ENCODE measurements at places on chromosomes 7 and 10.

- DNase-seq: no peak
Observed at GRCh38 chr7:66748791-66749190, 8.3 kb downstream of the RABGEF1 start.

- DNase-seq: no peak
Observed at GRCh38 chr7:53993224-53993623, 549.0 kb upstream of the VSTM2A start.

DNA sequence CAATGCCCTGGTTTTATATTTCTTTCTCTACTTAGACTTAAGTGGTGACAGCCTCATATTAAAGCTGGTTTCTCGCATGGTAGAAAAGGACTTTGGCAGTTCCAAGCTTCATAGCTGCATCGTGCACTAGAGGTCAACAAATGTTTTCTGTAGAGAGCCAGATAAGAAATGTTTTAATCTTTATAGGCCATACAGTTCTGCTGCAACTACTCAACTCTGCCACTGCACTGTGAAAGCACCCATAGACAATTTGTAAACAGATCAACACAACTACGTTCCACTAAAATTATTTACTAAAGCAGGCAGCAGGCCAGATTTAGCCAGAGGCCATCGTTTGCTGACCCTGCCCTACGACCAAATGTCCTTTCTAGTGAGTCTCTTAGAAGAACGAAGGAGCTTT lies 36.7 kb downstream of the CSGALNACT2 start:
- no peak for DNase-seq

DNA sequence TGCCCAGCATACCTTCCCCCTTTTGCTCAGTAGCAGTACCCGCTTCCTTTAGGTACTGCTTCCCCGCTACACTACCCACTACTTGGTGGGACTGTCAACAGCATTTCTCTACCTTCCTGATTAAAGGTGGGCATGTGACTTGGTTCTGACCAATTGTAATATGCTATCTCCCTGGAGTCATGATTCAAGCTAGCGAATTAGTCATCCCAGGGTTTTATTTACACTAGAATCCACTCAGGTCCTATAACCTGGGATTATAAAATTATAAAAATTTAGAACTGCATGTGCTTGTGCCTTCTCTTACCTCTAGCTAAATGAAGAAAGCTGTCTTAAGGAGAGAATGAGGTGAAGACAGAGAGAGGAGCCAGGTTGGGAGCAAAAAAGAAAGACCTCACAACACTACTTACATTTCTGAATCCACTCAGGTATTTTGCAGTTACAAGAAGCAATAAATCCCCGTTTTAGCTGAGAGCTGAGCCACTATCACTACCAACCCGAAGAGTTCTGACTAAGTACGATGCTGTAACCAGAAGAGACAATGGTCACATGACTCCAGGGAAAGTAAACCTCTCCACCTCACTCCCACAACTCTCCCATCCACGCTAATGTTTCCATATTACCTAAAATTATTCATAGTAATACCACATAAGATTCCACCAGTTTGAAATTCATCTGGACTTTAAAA lies 9.7 kb downstream of the GBX1 start:
- DNase-seq: no peak

- no peak for DNase-seq
Observed at GRCh38 chr7:36084485-36085091, 68.5 kb upstream of the EEPD1 start.
